ENCODE measurements at places on chromosomes 7 and 10. TPM values are rescaled to one million over a fixed set of nuclear protein-coding genes. Genes with fewer than 3 reads are reported as not detected.

RHOBTB1 gene
- total RNA-seq, result 39.2 TPM

MMD2 gene
- total RNA-seq, result not detected

TDRD1 gene
- not detected for total RNA-seq

HABP2 gene
- total RNA-seq, result not detected

CTBP2 gene
- total RNA-seq, result 69.7 TPM

JCAD gene
- total RNA-seq, result 64.2 TPM

PNLIPRP2 gene
- total RNA-seq, result not detected

MYL10 gene
- not detected for total RNA-seq

DNA sequence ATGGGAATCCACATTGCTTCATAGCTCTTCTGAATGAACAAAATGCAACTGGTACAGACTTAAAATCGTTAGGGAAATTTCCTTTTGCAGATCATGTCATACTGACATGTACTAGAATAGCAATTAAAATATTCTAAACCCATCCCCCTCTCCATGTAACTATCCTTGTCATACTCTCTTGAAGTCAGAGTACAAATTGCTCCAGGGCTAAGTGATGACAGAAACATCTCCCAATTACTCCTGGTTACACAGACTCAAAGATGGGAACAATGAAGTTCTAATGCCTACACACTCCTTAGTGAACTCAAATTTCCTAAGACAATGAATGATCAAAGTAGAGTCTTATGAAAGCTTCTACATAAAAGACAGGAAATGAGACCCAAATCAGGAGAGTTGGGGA lies 87.2 kb downstream of the PDE1C start:
- H3K4me1 ChIP-seq, result no peaks in the 10 kb centered on the region
- no peaks in the 10 kb centered on the region for H3K27me3 ChIP-seq
- no peak for DNase-seq
- no peak overlapping the region for H3K27ac ChIP-seq
- H3K4me3 ChIP-seq, result no peak overlapping the region

DNA sequence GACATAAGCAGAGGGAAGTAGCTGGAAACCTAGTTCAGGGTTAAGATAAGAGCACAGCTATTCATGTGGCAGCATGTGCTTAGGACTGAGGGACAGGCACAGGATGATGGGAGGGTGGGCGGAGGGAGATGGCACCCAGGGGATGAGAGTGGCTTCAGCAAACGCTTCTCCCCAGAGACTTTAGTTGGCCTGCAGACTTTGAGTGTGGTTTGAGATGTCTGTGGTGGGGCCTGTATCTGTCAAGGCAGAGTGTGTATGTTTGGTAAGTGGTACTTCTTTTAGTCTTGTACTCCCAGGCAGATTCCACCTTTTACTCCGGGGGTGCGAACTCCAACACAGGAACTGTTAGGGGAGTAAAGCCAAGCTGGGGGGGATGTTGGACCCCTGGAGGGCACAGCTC lies 88.9 kb downstream of the WDFY4 start:
- H3K36me3 ChIP-seq, result no peaks in the 10 kb centered on the region
- H3K27me3 ChIP-seq, result no peaks in the 10 kb centered on the region
- no peaks in the 10 kb centered on the region for H3K4me1 ChIP-seq

DNA sequence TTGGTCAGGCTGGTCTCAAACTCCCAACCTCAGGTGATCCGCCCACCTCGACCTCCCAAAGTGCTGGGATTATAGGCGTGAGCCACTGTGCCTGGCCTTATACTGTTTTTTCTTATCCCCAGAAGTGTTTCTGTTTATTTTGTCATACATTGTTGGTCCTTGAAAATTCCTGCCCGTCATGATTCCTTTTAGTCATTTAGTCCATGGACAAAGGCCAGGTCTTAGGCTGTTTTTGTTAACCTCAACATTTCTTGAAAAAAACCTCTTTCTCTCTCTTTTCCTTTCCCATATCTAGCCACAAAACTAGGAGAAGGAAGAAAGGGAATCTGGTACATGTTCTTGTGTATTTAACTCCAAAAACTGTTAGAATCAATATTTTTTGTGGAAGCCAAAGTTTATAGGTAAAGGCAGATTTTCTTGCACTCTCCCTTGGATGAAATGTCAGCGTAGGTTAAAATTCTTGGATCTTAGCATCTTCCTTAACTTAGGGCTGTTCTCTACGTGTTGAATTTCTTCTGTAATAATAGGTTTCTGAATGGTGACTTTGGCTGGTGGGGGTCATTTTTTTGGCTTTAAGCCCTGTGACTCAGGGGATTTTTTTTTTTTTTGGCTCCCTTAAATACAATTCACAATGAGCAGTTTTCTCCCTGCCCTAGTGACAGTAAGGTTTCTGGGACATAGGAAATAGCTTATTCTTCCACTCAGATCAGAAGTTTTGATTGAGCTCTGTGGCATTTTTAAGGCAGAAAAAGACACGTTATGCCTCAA lies 500.8 kb downstream of the AUTS2 start:
- H3K4me3 ChIP-seq, result no peak overlapping the region
- no peak overlapping the region for H3K27ac ChIP-seq
- no peak for DNase-seq
- no peaks in the 10 kb centered on the region for H3K36me3 ChIP-seq
- no peaks in the 10 kb centered on the region for H3K27me3 ChIP-seq
- peaks cover 22% of the 10 kb centered on the region for H3K4me1 ChIP-seq

- no peaks in the 10 kb centered on the region for H3K4me1 ChIP-seq
- H3K27ac ChIP-seq, result no peak overlapping the region
- H3K36me3 ChIP-seq, result no peaks in the 10 kb centered on the region
- no peaks in the 10 kb centered on the region for H3K27me3 ChIP-seq
- H3K4me3 ChIP-seq, result no peak overlapping the region
Observed at GRCh38 chr7:95808396-95808795, 36.0 kb downstream of the DYNC1I1 start.

- no peak overlapping the region for H3K27ac ChIP-seq
- H3K27me3 ChIP-seq, result no peaks in the 10 kb centered on the region
- no peak overlapping the region for H3K4me3 ChIP-seq
Observed at GRCh38 chr7:43164757-43165156, 52.3 kb downstream of the HECW1 start.

DNA sequence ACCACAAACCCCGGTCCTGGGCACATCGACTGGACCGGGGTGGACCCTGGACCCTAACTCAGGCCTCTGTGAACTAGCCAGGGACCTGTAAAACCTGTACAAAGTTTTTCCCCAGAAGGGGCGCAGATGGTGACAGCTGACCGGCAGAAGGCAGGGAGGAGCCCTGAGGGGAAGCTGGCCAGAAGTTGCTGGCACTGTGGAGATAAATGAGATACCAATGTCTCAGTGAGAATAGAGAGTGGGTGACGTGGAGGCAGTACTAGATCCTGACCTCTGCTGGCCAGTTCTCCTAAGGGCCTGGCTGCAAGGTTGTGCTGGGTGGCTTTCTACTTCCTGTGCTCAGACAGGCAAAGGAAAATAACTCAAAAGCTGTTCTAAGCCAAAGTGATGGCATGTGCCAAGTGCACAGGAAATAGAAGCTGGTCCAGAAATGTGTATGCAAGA lies 10.6 kb upstream of the TSPAN14 start:
- H3K27me3 ChIP-seq, result no peaks in the 10 kb centered on the region
- no peak overlapping the region for H3K4me3 ChIP-seq
- DNase-seq, result no peak
- H3K4me1 ChIP-seq, result peaks cover 4% of the 10 kb centered on the region

DNA sequence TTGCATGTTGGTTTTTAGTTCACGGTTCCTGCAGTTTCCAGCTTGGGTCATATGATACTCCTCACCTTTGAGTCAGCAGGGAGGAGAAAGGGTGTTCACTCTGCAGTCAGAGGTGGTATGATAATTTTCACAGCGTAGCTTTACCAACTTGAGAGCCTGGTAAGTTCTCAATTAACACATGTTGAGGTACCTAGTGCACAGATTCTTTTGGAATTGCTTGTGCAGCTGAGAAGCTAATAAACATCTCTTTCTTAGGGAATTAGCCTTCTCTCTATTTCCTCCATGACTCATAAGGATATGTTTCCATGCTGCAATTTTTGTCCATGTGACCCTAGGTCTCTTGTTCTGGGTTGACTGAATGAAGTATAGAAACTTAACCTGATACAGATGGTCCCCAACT lies 166.6 kb downstream of the KIF20B start:
- H3K36me3 ChIP-seq, result no peaks in the 10 kb centered on the region
- no peaks in the 10 kb centered on the region for H3K4me1 ChIP-seq
- no peak for DNase-seq
- no peak overlapping the region for H3K27ac ChIP-seq
- no peaks in the 10 kb centered on the region for H3K27me3 ChIP-seq

DNA sequence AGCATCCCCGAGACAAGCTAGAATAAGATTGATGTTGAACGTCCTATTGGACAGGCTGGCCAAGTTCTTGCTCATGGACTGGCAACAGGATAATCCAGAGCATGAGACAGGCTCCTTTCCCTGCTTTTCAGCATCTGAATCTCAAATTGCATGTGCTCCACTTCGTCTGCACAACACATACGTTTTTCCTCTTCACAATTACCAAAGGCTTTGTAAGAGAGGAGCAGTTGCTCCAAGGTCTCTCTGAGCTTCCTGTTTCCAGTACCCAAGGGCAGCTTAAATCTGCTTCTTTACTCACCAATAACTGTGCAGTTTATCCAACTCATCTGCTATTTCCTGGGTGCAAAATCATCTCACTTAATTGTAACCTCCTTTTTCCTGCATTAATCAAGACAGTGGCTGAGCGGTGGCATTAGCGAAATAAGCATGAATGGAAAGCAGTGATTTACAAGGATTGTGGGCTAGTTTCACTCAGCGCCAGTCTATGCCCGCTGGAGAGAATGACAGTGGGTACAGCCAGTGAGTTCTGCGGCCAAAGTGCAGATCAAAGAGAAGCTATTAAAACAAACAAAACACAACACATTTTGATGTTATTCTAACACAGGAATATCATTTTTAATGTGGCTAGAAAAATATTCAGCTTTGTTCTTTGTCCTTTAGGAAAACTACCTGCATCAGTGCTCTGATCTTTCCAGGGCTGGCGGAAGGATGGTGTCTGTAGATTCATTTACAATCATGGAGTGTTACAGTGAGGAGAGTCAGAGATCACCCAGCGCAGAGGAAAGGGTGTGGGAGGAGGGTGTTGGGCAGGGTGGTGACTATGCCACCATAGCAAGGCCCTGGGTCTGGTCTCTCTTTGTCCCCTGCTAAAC lies 79.8 kb downstream of the CHN2 start:
- no peaks in the 10 kb centered on the region for H3K36me3 ChIP-seq
- no peak for DNase-seq
- H3K27me3 ChIP-seq, result no peaks in the 10 kb centered on the region
- H3K4me1 ChIP-seq, result no peaks in the 10 kb centered on the region

GRCh38 chr7:119413314-119413805 lies 859.6 kb upstream of the KCND2 start:
- DNase-seq, result no peak
- H3K27me3 ChIP-seq, result no peaks in the 10 kb centered on the region
- H3K4me1 ChIP-seq, result no peaks in the 10 kb centered on the region
- no peak overlapping the region for H3K4me3 ChIP-seq

GRCh38 chr10:24952707-24953645 lies 570 bp upstream of the PRTFDC1 start:
- H3K4me1 ChIP-seq, result peaks cover 1% of the 10 kb centered on the region
- no peaks in the 10 kb centered on the region for H3K36me3 ChIP-seq
- no peaks in the 10 kb centered on the region for H3K27me3 ChIP-seq
- H3K4me3 ChIP-seq, result peak overlapping the region; percentile 75

DNA sequence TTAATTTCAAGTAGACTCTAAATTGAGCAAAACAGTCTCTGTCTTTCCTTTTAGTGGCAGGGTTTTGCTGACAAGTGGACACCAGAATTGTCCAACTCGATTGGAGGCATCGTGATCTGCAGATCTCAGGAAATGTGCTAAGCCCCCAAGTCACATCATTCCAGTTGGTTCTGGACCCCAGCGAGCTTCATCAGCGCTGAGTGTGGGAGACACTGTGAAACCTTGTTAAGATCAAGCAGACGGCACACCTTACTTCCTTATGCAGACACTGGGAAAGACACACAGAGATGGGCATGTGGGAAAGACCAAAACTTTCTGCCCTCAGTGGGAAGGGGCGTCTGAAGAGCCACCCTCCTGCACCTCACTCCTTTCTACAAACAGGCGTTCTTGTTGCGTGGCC lies 440.8 kb downstream of the GLRX3 start:
- no peaks in the 10 kb centered on the region for H3K36me3 ChIP-seq
- peak; percentile 74 for DNase-seq
- H3K4me3 ChIP-seq, result no peak overlapping the region
- H3K27me3 ChIP-seq, result no peaks in the 10 kb centered on the region

- no peak overlapping the region for H3K4me3 ChIP-seq
- H3K27ac ChIP-seq, result no peak overlapping the region
- no peak for DNase-seq
- peaks cover 3% of the 10 kb centered on the region for H3K4me1 ChIP-seq
- no peaks in the 10 kb centered on the region for H3K27me3 ChIP-seq
Observed at GRCh38 chr10:88417387-88418030, 165.6 kb downstream of the RNLS start.

DNA sequence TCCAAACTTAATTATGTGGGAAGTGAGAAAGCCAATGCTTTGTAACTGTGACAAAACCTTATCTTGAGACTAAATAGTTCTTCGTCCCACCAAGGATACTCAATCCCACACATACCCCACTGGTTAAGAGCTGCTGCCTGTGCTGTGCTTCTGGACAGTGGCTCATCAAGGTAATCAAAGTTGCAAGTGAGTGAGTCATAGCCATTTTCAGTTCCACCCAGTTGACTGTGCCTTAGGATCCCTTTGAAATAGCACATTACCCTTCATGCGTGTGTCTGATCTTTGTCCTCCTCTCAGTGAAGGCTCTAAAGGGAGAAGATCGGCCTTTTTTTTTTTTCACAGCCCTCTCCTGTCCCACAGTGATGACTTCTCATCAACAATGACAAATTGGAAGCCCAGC lies 706.0 kb upstream of the AUTS2 start:
- no peak overlapping the region for H3K27ac ChIP-seq
- peaks cover 6% of the 10 kb centered on the region for H3K4me1 ChIP-seq
- no peak overlapping the region for H3K4me3 ChIP-seq
- no peak for DNase-seq
- no peaks in the 10 kb centered on the region for H3K36me3 ChIP-seq

- H3K36me3 ChIP-seq, result no peaks in the 10 kb centered on the region
- H3K27ac ChIP-seq, result no peak overlapping the region
- H3K4me3 ChIP-seq, result no peak overlapping the region
- no peaks in the 10 kb centered on the region for H3K27me3 ChIP-seq
- H3K4me1 ChIP-seq, result no peaks in the 10 kb centered on the region
Observed at GRCh38 chr7:77409005-77409738, 7.0 kb downstream of the GSAP start.

DNA sequence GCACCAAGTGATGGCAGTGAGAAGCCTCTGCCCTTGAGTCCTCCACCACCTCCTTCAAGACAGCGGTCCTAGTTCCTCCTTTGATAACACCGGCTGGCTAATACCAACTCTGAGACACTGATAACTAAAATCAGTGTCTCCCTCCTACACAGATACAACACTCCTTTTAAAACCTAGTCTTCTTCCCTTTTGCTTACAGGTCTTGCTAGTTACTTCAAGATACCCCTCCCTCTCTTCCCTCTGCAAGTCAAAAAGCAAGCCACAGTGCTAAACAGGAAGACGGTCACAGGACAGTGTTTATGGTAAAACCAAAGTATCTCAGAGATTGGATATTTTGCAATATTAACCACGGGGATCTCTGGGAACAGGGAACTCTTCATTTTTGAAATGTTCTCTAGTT lies 4.6 kb downstream of the AKR1B1 start:
- H3K27ac ChIP-seq, result peak overlapping the region; percentile 35
- peaks cover 22% of the 10 kb centered on the region for H3K36me3 ChIP-seq
- H3K4me3 ChIP-seq, result no peak overlapping the region
- peaks cover 37% of the 10 kb centered on the region for H3K4me1 ChIP-seq
- DNase-seq, result no peak
- no peaks in the 10 kb centered on the region for H3K27me3 ChIP-seq

- H3K4me3 ChIP-seq, result no peak overlapping the region
- H3K27ac ChIP-seq, result no peak overlapping the region
- no peaks in the 10 kb centered on the region for H3K27me3 ChIP-seq
- H3K4me1 ChIP-seq, result no peaks in the 10 kb centered on the region
- H3K36me3 ChIP-seq, result no peaks in the 10 kb centered on the region
Observed at GRCh38 chr7:157707983-157708918, 371.4 kb downstream of the DNAJB6 start.

Measured in esophagus muscularis mucosa (tissue), 4 donors.